ENCODE measurements at places on chromosomes 3 and 15. TPM values are rescaled to one million over a fixed set of nuclear protein-coding genes. Genes with fewer than 3 reads are reported as not detected.

- no peak for DNase-seq
Observed at GRCh38 chr3:29949940-29950616, 656.3 kb upstream of the TGFBR2 start.

Gene CD47
- 104 TPM for total RNA-seq

- DNase-seq = no peak
Observed at GRCh38 chr3:185720326-185720725, 104.5 kb downstream of the IGF2BP2 start.

- DNase-seq = no peak
Observed at GRCh38 chr3:142149673-142149992, 289 bp upstream of the TFDP2 start.

Gene SHISA5
- 84.9 TPM for total RNA-seq

DNA sequence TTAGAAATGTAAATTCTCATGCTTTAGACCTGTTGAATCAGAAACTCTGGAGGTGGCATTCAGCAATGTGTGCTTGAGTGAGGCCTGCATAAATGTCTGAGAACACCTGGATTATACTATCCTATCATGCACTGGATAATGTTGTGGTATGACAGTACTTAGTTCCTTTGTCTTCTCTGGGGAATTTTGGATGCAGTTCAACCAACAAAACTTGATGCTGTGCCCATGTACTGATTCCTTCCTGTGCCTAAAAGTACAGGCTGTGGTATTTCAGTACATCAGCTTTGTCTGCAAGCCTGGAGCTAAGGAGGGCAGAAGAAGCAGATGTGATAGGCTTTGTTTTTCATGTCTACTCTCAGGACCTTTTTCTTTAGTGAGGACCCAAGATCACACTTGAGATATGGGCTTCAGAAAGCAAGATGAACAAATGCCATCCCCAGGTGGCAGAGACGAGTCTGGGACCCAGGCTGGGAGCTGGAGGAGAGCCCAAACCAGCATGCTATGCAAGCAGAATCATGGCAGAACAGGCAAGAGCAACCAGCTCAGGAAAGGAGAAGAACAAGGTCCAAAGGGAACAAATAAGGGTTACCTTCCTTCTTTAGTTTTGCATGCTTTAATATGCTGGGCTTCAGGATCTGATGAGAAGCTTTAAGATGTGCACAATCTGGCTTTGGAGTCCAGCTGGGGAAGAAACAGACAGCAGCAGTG, 124.7 kb downstream of the MYRIP start:
- no peak for DNase-seq

- DNase-seq = no peak
Observed at GRCh38 chr15:95162531-95162930, 931.2 kb downstream of the MCTP2 start.

DNA sequence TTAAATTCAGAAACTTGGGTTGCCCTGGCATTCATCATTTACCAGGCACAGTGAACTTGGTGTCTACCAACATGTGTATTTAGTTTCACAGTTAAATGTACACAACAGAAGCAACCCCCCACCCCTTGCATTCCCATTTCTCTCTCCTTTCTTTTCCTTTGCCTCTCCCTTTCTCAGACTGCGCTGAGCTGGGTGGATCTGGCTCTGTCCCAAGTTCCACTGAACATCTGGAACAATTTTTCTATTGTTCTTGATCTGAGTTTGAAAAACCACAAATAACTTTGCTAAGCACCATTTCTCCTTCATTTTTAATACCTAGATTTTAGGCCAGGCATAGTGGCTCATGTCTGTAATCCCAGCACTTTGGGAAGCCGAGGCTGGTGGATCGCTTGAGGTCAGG, 242.2 kb downstream of the ABHD5 start:
- no peak for DNase-seq

Gene THSD4
- not detected for total RNA-seq

GRCh38 chr15:72813345-72814004, 29.9 kb upstream of the ADPGK start:
- DNase-seq = no peak

GRCh38 chr3:185212559-185212958, 41.3 kb downstream of the EHHADH start:
- no peak for DNase-seq

All from activated CD4-positive, alpha-beta T cell treated with anti-CD3 and anti-CD28 coated beads, Interleukin-2, amount 10 ng/mL, durations not matched to agents 24 days and 14 days (primary cell).